ENCODE measurements at places on chromosomes 7 and 10.

- no peaks in the 10 kb centered on the region for H3K4me1 ChIP-seq
- no peaks in the 10 kb centered on the region for H3K27me3 ChIP-seq
- DNase-seq, result no peak
- no peak overlapping the region for H3K4me3 ChIP-seq
Observed at GRCh38 chr7:1544896-1545416, 11.0 kb downstream of the TMEM184A start.

DNA sequence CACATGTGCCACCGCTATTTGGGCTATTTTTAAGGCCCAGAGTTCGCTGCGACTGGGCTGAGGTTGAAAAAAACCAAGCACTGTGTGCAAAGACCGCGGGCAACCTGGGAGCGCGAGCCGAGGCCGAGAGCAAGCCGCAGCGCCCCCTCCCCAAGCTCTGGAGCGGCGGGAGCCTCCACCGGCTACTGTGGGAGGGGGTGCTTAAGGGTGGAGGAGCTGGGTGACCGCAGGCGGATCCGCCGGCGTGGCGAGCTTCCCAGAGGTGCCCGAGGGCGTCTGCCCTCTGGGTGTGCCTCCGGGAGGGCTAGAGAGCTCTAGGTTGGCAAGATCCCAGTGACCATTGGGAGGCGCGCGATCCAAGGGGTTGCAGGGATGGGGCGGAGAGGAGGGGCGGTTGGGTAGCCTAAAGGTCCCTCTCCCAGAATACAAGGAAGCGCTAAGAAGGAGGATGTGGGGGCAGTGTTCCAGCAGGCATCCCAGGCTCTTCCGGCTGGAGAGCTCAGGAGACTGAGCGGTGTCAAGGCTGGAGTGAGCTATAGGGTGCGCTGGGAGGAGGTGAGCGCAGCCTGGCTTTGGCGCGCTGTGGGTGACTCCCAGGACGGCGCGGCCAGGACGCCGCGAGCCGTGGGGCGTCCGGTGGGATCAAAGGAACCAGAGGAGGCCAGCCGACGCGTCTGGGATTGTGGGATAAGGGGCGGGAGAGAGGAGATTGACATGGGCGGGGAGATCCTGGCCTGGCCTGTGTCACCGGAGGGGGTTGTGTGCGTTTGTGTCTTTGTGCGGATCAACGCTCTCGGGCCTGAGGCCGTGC lies 8.0 kb downstream of the DLX5 start:
- DNase-seq, result no peak
- H3K27me3 ChIP-seq, result peaks cover 44% of the 10 kb centered on the region
- H3K4me1 ChIP-seq, result peaks cover 31% of the 10 kb centered on the region
- H3K4me3 ChIP-seq, result no peak overlapping the region
- no peaks in the 10 kb centered on the region for H3K36me3 ChIP-seq

DNA sequence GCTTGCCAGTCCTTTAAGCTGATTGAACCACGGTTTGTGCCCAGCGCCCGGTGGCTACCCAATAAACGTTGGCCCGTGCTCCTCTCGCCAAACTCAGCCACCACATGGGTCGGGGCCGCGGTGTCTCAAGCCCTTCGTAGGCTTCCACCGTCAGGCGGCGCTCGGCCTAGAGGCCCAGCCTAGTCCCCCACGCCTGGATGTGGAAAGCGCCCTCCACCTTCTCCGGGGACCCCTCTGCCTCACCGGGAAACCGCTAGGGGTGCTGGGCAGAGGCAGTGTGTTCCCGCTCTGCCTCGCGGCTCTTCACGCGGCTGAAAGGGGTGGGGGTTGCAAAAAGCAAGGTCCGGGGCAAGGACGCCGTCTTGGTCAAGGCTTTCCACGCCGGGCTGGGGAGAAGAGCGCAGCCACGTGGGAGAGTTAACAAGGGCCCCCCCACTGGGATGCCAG lies 29.8 kb downstream of the LEP start:
- H3K4me1 ChIP-seq, result peaks cover 10% of the 10 kb centered on the region
- H3K36me3 ChIP-seq, result no peaks in the 10 kb centered on the region
- no peak overlapping the region for H3K4me3 ChIP-seq
- H3K27me3 ChIP-seq, result peaks cover 4% of the 10 kb centered on the region
- no peak overlapping the region for H3K27ac ChIP-seq

DNA sequence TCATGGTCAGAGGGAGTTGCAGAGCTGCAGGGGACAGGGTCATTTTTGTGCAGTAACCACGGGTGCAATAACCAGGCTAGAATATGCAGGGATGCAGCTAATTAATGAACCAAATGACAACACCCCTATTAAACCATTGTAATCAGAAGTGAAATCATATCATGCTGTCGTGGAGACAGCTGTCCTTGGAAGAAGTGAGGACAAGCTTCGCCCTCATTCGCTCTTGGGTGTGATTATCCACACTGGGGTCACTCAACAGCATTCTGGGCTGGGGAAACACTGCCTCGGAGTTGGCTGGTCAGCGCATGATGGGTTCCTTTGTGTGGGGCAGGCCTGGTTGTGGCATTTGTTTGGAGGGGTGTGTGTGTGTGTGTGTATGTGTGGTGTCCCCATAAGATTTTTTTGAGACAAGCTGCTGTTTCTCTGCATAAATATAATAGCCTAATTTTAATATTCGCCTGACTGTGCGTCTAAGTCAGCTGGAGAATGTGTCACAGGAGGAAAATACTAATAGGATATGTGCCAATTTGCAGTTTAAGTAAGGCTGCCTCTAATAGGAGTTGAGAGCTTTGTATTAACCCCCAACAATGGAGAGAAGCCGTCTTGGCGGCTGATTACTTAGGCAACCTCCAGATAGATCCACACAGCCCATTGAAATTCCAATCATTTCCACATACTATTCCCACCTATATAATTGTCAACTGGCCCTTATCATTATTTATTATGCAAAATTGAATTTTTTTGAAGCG lies 149.4 kb downstream of the DNAJB6 start:
- H3K4me1 ChIP-seq, result no peaks in the 10 kb centered on the region
- no peaks in the 10 kb centered on the region for H3K36me3 ChIP-seq
- H3K4me3 ChIP-seq, result no peak overlapping the region
- no peak overlapping the region for H3K27ac ChIP-seq

GRCh38 chr10:69715899-69716606 lies 85.7 kb upstream of the COL13A1 start:
- no peaks in the 10 kb centered on the region for H3K4me1 ChIP-seq
- H3K4me3 ChIP-seq, result no peak overlapping the region
- DNase-seq, result no peak
- no peaks in the 10 kb centered on the region for H3K36me3 ChIP-seq
- no peaks in the 10 kb centered on the region for H3K27me3 ChIP-seq
- H3K27ac ChIP-seq, result no peak overlapping the region

DNA sequence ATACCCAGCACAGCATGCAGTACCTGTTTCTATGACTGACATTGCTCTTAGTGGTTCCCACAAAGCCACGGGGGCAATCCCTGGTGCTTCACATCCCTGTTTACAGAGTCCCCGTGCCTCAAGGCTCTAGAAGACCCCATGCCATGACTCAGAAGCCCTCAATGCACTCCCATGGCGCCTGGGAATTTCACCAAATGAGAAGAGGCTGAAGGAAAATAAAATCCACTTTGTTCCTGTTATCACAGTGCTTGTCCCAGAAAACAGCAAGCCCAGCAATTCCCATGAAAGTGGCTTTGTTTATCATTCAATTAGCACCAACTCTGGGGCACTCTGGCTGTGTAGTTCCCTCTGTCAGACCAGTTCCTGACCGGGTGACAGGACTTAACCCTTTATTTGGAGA lies 268.3 kb downstream of the TNS3 start:
- no peak overlapping the region for H3K4me3 ChIP-seq
- H3K27ac ChIP-seq, result no peak overlapping the region
- H3K4me1 ChIP-seq, result peaks cover 14% of the 10 kb centered on the region
- no peak for DNase-seq
- no peaks in the 10 kb centered on the region for H3K27me3 ChIP-seq
- H3K36me3 ChIP-seq, result no peaks in the 10 kb centered on the region

DNA sequence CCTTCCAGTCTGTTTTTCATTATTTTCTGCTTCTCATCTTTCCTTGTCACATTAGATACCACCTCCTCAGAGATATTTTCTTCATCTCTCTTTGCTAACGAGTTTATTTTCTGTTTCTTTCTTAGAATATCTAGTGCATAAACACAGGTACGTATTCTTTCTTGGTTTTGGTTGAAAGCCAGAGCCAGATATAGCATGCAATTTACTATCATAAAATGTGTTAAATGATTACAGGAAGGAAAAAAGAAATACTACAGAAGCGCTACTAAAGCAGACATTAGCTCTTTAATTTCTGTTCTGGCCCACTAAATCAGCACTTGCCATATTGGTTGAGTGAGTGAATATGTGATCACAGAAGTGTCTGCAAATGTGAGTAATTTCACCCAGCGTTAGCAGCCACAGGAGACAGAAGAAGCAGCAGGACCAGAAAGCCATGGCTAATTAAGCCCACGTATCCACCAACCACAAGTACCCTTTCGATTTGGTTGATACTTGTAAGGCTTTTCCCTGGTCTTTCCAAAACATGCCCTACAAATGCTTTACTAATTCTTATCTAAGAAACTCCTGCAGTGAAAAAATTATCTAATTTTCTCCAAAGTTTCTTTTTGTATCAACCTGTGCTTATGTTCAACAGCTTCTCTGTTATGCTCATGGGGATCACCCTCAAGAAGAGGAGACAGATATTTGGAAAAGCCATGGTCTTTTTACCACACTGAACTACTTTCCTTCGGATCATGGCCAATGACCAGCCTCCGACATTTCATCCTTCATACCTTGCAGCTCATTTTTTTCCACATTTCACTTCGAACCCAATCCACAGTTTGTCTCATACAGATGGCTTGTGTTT lies 23.1 kb upstream of the MACC1 start:
- no peak overlapping the region for H3K27ac ChIP-seq
- H3K36me3 ChIP-seq, result no peaks in the 10 kb centered on the region
- peaks cover 9% of the 10 kb centered on the region for H3K4me1 ChIP-seq
- no peaks in the 10 kb centered on the region for H3K27me3 ChIP-seq

DNA sequence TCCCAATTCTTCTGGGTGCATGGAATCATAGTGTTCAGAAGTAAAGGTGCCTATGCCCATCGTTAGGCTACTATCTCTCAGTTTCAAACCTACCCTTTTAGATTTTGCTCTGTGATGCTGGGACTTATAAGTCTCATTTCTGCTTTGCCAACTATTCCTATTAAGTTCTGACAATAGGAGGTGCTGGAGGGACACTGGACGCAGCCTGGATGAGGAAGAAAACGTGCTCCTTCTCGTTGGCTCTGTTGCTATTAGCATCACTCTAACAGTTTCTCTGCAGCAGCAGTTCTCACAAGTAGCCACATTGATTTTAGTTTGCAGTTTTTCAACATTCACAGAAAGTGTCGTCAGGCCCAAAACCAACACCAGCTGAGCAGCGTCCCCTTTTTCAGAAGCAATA lies 72.4 kb downstream of the ABCC2 start:
- H3K36me3 ChIP-seq, result no peaks in the 10 kb centered on the region
- no peak overlapping the region for H3K4me3 ChIP-seq
- H3K27ac ChIP-seq, result no peak overlapping the region
- DNase-seq, result no peak
- H3K4me1 ChIP-seq, result no peaks in the 10 kb centered on the region
